Cardiac ventricle fibroblast (primary cell): ENCODE measurements at places on chromosomes 12 and 14. TPM values are rescaled to one million over a fixed set of nuclear protein-coding genes. Genes with fewer than 3 reads are reported as not detected.

Gene SELPLG
- total RNA-seq: 0.62 and 0.64 TPM in 2 replicates

Gene BDKRB1
- total RNA-seq: 0.12 and 0.59 TPM in 2 replicates

Gene CCDC198
- not detected in 2 replicates for total RNA-seq

Gene PPM1H
- 1.7 and 2.7 TPM in 2 replicates for total RNA-seq

Gene KRT6C
- not detected in 2 replicates for total RNA-seq

Gene MAP3K9
- 0.06 TPM in 1 of 2 replicates, not detected in the other for total RNA-seq

Gene STAB2
- not detected in 2 replicates for total RNA-seq

Gene ESR2
- not detected in 2 replicates for total RNA-seq

Gene TSPAN11
- 0.44 and 2.1 TPM in 2 replicates for total RNA-seq

Gene NR4A1
- total RNA-seq: 2.1 and 4.4 TPM in 2 replicates

Gene PRB2
- not detected in 2 replicates for total RNA-seq

Gene SRGAP1
- 15.5 and 17.4 TPM in 2 replicates for total RNA-seq

Gene OXA1L
- 77.9 and 96.3 TPM in 2 replicates for total RNA-seq

Gene GPRC5A
- total RNA-seq: 2.2 and 2.6 TPM in 2 replicates

Gene SCNN1A
- 1.9 and 7.8 TPM in 2 replicates for total RNA-seq

Gene CMKLR1
- 0.50 and 1.7 TPM in 2 replicates for total RNA-seq

Gene SUSD6
- 11.2 and 14.0 TPM in 2 replicates for total RNA-seq

Gene KRT76
- not detected in 2 replicates for total RNA-seq

Gene FAM90A1
- total RNA-seq: 0.25 TPM in 1 of 2 replicates, not detected in the other
